ENCODE measurements at places on chromosomes 11 and 22.

- no peak for DNase-seq
These were observed 2.2 kb downstream of the RNF185 start for GRCh38 chr22:31162015-31162765.

DNA sequence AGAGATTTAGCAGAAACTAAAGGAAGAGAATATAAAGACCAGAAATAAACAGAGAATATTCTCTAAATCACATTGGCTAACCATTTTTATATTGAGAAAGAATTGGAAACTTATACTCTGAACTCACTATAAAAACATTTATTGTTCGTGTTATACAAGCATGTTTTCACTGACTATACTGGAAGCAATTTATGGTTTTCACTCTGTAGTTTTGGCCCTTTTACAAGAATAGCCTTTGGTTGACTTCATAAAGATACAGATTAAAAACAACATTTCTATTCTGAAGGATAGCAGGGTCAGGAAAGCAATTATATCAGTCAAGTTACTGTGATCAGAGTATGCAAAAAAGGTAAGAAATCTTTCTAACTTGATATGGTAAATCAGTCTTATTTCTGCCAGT is 965.7 kb upstream of the FAT3 start:
- DNase-seq = no peak

- DNase-seq = peak; percentile 24
These were observed 585 bp upstream of the NADSYN1 start for GRCh38 chr11:71452199-71453036.

GRCh38 chr11:77287136-77287535 is 14.3 kb downstream of the GDPD4 start:
- no peak for DNase-seq

GRCh38 chr11:131682373-131683015 is 312.1 kb downstream of the NTM start:
- no peak for DNase-seq

DNA sequence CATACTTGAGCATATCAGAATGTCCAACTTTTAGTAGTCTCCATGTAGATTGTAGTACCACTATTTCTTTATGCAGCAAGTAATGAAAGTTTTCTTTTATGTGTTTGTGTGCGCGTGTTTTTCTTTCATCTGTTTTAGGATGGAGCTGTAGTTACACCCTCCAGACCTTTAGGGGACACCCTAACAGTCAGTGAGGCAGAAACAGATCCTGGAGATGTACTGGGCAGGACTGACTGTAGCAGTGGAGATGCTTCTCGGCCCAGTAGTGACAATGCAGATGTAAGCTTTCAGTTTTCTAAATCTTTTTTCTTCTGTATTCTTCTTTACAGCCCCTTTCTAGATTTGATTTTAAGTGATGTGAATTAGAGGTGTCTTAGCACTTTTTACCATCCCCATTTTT is 79.9 kb upstream of the GRIK4 start:
- DNase-seq = no peak

Data from activated T-helper 9 cell treated with anti-CD3 and anti-CD28 coated beads, Interleukin-2, amount 50 U/mL, for 16 hours (primary cell).